ENCODE measurements at places on chromosomes 11 and 22. TPM values are rescaled to one million over a fixed set of nuclear protein-coding genes. Genes with fewer than 3 reads are reported as not detected.
A peak's percentile ranks its signal among the peaks of the same experiment; 100 is the strongest.

The LRRN4CL gene
- 3.4 TPM for total RNA-seq

The OR51I1 gene
- 0.41 TPM for total RNA-seq

The ENTHD1 gene
- total RNA-seq: not detected

DNA sequence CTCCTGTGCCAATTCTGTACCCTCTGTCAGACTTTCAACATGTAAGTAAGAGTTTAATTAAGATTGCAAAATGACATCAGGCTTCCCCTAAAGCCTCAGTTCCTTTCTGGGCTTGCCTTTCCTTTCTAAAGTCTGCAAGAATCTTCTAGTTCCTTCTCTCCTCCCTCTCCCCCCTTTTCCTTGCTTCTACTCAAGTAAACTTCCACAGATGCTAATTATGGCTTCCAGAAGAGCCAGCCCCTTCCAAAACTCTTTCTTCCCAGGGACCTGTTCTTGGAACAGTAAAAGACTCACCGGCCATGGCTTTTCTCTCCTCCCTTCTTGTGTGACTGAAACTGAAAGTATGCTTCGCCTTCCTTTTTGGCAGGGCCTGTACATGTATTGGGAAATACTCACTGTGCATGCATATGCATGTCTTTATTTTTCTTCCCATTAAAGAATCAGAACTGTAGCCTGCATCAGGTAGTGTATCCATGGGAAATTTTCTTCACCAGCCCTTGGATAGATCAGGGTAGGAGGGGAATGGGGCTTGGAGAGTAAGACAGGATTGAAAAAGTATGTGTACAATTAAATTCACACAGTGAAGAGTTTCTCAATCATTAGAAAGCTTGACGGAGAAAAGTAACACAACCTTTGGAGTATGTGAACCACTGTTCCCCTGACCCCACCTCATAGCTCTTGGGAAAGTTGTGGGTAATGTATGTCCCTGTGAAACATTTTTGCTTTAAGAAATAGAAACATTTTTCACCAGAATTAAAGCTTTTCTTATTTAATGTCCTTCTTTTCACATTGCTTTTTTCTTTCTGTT, at the start of gene CASP1:
CASP1 (minus strand) TSS at position 332 of the 808 bp plus-strand sequence; CDS start at position 301, 31 bp downstream.
- H3K27ac ChIP-seq: peak within 1 kb of the TSS; percentile 86
- peaks cover 15% of the 10 kb centered on the region for H3K36me3 ChIP-seq

DNA sequence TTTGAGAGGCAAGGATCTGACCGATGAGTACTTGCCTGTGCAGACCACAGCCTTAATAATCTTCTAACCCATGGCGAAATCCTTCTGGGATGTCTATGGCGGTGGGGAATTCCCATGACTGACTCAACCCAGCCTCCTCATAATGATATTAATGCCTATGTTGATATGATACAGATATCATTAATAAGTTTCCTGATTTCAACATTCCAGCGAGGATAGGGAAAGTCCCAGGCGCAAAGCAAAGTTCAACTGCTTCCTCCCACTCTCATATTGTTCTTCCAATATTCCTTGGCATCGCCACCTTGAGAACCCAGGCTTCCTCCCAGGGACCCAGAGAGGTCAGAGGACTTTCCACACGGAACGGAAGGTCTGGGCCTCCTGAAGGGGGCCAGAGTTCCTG, 110.3 kb upstream of the TMEM45B start:
- no peak for DNase-seq
- H3K27ac ChIP-seq: no peak overlapping the region
- peaks cover 4% of the 10 kb centered on the region for H3K27me3 ChIP-seq
- no peaks in the 10 kb centered on the region for H3K4me1 ChIP-seq
- no peak overlapping the region for H3K4me3 ChIP-seq

DNA sequence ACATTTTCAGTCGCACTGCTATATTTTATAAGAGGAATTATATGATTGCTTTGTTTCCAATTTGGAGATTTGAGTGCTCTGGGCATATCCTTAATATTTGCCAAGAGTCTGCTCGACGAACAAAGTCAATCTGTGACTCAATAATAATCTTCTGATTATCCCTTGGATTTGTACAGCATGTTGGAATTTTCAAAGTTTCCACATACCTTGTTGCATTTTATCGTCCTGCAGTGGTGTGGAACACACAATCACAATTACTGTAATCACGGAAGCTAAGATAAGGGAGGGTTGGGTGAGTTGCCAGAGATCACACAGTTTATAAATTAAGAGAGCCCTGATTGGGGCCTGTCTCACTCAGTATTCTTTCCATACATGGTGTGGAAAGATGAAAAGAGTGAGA, 189.3 kb downstream of the GUCY1A2 start:
- H3K36me3 ChIP-seq: no peaks in the 10 kb centered on the region
- no peak overlapping the region for H3K4me3 ChIP-seq
- no peak overlapping the region for H3K27ac ChIP-seq
- no peak for DNase-seq
- no peaks in the 10 kb centered on the region for H3K27me3 ChIP-seq
- no peaks in the 10 kb centered on the region for H3K4me1 ChIP-seq

DNA sequence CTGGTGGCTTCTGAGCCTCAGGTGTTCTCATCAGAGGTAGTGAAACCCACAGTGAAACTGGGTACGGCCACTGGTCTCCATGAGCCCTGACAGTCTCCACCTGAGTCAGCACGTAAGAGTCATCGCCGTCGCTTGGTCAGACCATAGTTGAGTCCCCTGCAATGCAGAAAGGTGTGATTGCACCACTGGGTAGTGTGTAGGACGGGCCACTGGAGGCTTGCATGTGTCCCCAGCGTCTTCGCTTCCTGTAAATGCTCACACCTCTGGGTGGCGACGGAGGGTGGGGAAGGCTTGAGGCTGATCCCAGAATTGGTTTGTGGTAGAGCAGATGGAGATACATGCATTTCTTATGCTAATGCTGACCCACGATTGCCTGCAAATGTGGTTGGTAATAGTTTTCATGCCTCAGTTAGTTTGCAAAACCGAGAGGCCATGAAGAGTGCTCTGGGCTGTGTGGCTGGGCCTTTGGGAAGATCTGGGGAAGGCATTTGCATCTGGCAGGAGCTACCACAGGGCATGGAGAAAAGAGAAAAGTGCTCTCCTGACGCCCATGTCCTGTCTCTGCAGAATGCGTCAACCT, 26.5 kb downstream of the CTTN start:
- no peaks in the 10 kb centered on the region for H3K4me1 ChIP-seq
- H3K27me3 ChIP-seq: no peaks in the 10 kb centered on the region
- no peak overlapping the region for H3K27ac ChIP-seq
- H3K36me3 ChIP-seq: peaks cover 92% of the 10 kb centered on the region
- no peak overlapping the region for H3K4me3 ChIP-seq

DNA sequence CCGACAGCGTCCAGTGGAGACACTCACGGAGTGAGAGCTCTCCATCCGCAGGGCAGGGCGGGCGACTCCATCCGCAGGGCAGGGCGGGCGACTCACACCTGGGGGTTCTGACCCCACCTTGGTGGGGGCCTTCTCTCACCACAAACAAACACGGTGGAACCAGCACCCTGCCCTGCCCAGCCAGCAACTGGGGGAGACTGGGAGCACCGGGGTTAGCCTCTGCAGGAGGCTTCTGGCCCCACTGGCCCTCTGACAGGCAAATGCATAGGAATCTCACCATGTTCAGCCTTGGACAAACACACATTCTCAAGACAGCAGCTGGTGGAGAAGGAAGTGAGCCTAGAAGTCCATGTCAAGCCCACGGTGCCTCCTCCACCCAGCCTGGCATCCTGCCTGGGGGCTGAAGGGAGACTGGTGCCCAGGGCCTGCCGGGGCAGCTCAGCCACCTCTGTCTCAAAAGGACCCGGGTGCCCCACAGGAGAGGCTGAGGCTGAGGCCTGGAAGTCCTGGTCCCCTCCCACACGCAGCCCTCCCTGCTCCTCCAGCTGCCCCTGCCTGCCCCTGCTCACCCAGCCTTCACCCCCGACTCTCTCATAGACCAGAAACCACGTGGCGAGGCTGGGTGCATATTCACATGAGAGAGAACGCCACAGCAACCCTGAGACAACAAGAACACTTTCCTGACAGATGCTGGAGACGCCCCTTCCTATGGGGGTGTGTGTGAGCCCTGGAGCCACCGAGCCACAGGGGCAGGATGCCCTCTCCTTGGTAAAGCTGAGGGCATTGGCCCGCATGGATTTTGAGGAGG, 98.4 kb upstream of the B3GAT1 start:
- no peaks in the 10 kb centered on the region for H3K4me1 ChIP-seq
- H3K36me3 ChIP-seq: no peaks in the 10 kb centered on the region
- peak; percentile 34 for DNase-seq
- no peak overlapping the region for H3K4me3 ChIP-seq
- peaks cover 16% of the 10 kb centered on the region for H3K27me3 ChIP-seq
- no peak overlapping the region for H3K27ac ChIP-seq

DNA sequence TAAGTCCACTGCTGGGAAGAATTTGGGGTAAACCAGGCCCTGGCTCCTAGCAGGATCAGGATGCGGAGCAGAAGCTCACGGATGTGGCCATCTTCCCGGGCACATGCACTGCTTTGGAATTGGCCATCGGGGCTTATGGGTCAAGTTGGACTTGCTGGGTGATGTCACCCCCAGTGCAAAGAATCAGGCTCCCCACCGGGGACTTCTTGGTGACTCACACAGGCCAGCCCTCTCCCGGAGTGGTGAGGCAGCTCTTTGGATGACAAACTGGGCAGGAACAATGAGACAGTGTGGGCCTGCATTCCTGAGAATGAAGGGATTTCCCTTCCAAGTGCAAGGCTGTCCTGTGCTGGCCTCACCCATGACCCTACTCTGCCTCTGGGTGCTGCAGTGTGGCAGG, 128.8 kb upstream of the ANO1 start:
- DNase-seq: no peak
- H3K27me3 ChIP-seq: no peaks in the 10 kb centered on the region
- no peak overlapping the region for H3K27ac ChIP-seq
- no peak overlapping the region for H3K4me3 ChIP-seq

DNA sequence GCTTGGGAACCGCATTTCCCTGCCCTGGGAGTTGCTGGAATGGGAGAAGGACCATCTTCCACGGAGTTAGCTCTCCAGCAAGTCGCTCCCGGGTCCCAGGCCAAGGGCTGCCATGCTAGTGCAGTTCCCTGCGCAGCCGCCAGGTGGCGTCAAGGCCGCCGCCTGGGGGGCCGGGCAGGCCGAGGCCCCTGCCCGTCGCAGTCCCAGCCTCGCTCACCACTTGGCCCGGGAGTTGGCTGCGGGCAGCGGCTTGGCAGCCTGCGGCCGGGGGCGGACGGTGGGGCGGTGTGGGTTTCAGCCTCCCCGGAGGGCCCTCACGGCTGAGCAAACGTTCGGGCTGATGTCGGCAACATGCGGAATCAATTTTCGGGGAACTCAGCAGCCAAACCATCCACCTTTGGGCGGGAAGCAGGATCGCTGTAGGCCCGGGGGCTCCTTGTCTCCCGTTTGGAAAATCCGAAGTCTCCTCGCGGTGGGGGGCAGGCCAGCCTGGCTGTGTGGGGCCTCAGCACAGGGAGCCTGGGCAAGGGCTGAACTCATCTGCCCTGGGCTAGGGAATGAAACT, 415.1 kb downstream of the SOX6 start:
- no peak for DNase-seq
- H3K27me3 ChIP-seq: no peaks in the 10 kb centered on the region
- no peak overlapping the region for H3K4me3 ChIP-seq
- no peaks in the 10 kb centered on the region for H3K4me1 ChIP-seq
- no peak overlapping the region for H3K27ac ChIP-seq
- H3K36me3 ChIP-seq: no peaks in the 10 kb centered on the region

DNA sequence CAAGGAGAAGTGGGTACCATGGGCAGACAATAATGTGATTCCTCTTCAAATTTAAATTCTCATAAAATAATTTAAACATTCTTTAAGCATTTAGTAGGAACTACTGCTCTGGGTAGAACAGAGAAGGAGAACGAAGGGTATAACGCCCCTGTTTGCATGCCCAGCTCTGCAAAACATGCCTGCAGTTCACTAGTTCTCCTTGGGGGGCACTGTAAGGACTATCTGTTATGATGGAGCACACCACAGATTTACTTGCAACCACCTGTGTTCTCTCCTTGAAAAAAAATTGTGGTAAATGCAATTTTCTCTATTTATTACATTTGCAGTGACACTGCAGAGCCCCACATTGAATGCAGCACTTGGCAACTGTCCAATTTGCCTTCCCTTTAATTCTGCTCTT, 100.3 kb downstream of the GUCY1A2 start:
- H3K4me1 ChIP-seq: no peaks in the 10 kb centered on the region
- H3K27ac ChIP-seq: no peak overlapping the region
- DNase-seq: no peak
- no peak overlapping the region for H3K4me3 ChIP-seq

- H3K27ac ChIP-seq: peak overlapping the region; percentile 54
- DNase-seq: no peak
- H3K27me3 ChIP-seq: no peaks in the 10 kb centered on the region
- H3K4me3 ChIP-seq: no peak overlapping the region
- H3K4me1 ChIP-seq: peaks cover 31% of the 10 kb centered on the region
These were observed 88.3 kb downstream of the FBXO7 start for GRCh38 chr22:32562916-32563315.

GRCh38 chr11:16902182-16902581, 112.0 kb downstream of the PLEKHA7 start:
- no peaks in the 10 kb centered on the region for H3K27me3 ChIP-seq
- H3K4me1 ChIP-seq: peaks cover 9% of the 10 kb centered on the region
- H3K36me3 ChIP-seq: no peaks in the 10 kb centered on the region
- H3K4me3 ChIP-seq: no peak overlapping the region
- no peak overlapping the region for H3K27ac ChIP-seq

DNA sequence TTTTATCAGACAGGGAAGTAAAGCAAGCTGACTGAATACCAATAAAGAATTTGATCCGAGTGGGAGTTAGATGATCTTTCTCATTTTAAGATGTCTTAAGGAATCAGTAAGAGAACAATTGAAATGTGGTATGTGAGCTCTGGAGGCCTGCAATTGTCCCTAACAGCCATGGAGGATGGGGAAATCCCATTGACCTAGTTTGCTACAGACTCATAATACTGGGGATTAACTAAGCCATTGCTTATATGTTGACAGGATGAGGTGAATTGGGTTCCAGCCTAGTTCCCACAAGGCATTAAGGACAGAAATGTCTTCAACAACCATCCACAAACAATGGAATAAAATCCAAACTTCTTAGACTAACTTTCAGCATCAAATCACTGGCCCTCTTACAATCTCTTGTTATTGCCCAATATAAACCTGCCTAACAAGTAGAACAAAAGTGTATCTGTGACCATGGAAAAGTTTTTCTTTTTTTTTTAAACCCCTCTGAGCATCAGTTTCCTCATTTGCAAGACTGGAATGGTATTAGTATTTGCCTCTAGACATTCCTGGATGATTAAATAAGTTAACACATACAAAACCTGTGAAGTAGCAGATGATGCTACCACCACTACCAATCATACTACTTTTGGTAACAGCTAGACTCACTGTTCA, 773.2 kb downstream of the DLG2 start:
- H3K4me3 ChIP-seq: no peak overlapping the region
- DNase-seq: no peak
- H3K36me3 ChIP-seq: no peaks in the 10 kb centered on the region

- no peak overlapping the region for H3K4me3 ChIP-seq
- peaks cover 22% of the 10 kb centered on the region for H3K27me3 ChIP-seq
- DNase-seq: no peak
- peaks cover 62% of the 10 kb centered on the region for H3K4me1 ChIP-seq
- peak overlapping the region; percentile 97 for H3K27ac ChIP-seq
- H3K36me3 ChIP-seq: no peaks in the 10 kb centered on the region
These were observed 3.2 kb upstream of the KLHDC7B start for GRCh38 chr22:50542416-50542927.

Data from lower lobe of right lung (tissue), 2 donors.